ENCODE measurements at places on chromosomes 12 and 14.

DNA sequence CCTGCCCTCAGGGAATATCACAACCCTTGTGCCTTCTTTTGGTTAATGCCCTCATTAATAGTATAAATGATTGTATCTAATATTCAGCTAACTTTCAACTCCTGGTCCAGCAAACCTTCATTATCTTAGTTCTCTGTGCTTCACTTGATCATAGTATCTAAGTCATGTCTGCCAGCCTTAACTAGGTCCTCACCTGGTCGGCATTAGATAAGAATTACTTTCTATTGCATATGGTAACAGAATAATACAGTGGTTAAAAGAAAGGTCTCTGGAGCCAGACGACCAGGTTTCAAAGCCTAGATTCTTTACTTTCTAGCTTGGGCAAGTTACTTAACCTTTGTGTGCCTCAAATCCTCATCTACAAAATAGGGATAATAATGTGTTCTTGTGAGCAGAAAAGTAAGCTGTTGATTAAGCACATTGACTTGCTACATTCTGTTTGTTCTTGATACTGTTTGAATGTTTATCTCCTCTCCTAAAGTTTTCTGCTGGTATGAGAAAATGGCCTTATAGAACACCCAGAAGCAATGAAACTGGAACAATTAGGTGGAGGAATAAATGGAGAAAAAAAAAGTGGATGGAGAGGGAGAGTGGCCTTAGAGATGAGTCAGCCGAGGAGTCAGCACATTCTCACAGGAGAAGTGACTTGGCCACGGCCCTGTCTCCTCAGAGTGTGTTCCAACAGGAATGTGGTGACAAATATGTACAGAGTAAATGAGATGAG lies 176.1 kb downstream of the SLC25A21 start:
- DNase-seq: no peak

- no peak for DNase-seq
Observed at GRCh38 chr14:23861666-23862065, 91.9 kb upstream of the DHRS4 start.

DNA sequence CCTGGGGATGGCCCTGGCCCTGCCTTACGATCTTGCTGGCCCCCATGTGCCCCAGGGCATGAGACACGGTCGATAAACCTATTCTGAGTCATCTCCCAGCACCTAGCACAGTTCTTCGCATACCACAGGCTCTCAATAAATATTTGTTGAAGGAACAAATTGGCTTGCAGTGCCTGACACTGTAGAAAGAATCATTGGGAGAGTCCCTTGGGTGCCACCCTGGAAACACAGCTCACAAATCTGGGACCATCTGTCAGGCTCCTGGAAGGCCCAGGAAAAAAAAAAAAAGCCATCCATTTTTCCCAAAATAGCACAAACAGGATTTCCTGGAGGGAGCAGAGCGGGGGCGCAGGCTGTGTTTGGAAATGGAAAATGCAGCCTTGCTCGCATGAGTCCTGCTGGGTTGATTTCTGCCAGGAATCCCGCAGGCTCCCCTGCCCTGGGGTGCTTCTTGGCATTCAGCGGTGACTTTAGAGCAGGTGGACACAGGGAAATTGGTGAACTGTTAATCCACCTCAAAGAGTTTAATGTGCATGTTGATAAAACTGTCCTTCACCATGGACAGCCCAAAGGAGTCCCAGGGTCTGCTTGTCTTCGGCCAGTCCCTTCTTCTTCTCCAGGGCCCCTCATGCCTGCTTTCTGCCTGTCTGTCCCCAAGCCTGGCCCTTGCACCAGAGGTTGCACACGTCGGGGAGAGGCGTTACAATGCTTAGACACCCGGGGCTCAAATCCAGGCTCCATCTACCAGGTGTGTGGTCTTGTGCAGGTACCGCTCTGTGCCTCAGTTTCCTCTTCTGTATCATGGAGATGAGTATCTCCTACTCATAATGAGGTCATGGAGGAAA lies 106.1 kb upstream of the RFLNA start:
- DNase-seq: no peak

DNA sequence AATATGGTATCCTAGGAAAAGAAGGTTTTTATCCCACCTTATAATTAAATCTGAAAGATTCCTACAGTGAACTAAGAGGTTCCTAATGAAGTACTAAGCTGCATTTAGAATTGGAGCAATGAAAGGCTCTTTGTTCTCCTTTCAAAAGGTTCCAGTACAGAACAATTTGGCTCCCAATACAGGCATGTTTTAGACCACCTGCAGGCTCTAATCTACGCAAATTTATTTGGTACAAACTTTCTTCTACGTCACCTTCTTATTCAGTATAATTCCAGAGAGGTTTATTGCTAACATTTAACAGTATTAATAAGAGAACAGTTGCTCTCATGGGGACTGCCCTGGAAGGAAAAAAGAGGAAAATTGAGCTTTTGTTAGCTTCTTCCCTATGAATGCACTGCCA lies 37.6 kb upstream of the SLCO1C1 start:
- no peak for DNase-seq

- DNase-seq: no peak
Observed at GRCh38 chr14:103688906-103689902, 26.0 kb downstream of the XRCC3 start.

DNA sequence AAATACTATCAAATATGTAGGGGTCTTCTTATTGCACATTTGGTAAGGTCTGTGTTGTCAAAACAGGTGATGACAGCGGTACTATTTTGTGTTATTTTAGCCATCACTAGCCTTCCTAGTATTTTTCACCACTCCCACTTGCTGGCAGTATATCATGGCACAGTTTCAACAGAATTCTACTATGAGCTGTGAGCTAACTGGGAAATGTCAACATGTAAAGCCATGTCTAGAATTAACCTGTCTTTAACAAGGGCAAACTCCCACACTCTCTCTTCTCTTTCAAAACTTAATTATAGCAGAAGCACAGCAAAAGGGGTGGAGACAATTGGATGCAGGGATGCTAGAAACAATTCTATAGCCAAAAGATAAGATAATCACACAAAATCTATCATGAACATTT lies 253.4 kb downstream of the PAX9 start:
- DNase-seq: no peak

- DNase-seq: no peak
Observed at GRCh38 chr12:116545144-116545543, 14.0 kb upstream of the MAP1LC3B2 start.

- DNase-seq: no peak
Observed at GRCh38 chr14:61467296-61467695, 145.9 kb downstream of the PRKCH start.

DNA sequence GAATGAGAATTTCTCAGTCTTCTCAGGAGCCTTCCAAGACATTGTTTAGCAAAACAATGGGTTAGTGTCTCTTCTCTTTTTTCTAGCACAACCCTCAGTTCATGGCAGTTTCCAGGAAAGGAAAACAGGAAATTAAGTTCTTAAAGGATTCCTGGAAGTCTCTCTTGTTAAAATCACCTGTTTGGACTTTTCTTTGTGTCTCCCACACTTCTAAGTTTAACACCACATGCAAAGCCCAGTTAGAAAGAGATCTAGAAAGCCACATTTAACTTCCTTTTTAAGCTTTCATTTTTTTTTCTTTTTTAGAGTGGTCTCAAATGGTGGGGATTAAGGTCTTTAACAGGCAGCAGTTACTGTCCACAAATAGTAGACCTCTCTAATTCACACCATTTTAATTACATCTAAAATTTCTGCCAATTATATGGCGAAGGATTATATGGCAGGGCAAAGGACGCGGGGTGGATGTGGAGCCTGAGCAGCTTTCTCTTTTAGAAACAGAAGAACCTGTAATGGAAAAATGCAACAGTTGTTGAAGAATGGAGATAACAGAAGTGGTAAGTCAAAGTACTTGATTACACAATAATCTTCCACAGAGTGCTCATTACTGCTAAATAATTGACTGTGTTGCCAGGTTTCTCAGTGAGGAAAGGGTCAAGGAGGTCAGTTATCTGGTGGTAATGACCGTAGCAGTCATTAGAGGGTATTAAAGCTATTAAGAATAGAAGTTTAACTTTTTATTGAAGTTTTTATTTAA lies 298.6 kb downstream of the AKAP6 start:
- DNase-seq: no peak

- DNase-seq: no peak
Observed at GRCh38 chr12:64385019-64385418, 5.5 kb downstream of the C12orf56 start.

DNA sequence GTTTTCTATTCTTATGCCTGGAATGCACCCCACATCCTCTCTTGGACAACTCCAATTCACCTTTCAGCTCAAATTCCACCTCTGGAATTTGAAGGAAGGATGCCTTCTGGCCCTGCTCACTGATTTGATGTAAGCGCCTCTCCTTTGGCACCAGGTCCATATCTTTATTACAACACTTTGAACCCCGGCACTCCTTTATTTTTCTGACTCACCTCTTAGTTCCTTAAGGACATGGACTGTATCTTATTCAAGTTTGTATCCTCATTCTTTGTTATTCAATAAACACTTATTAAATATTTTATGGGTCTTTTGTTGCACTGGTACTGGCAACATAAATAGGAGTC lies 3.1 kb downstream of the GALC start:
- DNase-seq: no peak

DNA sequence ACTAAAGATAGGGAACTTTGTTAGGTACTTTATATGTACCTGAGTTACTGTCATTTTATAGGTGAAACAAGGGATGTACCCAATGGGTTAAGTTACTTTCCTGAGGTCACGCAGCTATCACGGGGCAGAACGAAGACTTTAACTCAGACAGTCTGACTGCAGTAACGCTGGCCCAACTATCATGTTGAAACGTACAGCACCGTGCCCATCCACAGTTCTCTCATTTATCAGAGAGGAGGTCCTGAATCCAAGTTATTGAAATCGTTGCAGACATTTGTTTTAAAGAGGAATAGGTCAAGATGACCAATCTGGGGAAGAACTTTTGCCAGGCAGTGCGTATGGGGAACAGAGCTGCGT lies 587 bp upstream of the C12orf75 start:
- no peak for DNase-seq

DNA sequence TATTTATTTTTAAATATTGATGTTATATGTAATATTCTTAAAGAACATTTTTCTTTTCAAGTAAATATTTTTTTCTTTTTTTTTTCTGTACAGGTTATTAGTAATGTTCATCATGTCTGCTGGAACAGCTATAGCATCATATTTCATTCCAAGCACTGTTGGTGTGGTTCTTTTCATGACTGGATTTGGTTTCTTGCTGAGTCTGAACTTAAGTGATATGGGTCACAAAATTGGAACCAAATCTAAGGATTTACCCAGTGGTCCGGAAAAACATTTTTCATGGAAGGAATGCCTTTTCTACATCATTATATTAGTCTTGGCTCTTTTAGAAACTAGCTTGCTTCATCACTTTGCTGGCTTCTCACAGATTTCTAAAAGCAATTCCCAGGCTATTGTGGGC lies 23.2 kb downstream of the PCNX4 start:
- no peak for DNase-seq

- no peak for DNase-seq
Observed at GRCh38 chr14:69376439-69376838, 21.7 kb downstream of the ERH start.

DNA sequence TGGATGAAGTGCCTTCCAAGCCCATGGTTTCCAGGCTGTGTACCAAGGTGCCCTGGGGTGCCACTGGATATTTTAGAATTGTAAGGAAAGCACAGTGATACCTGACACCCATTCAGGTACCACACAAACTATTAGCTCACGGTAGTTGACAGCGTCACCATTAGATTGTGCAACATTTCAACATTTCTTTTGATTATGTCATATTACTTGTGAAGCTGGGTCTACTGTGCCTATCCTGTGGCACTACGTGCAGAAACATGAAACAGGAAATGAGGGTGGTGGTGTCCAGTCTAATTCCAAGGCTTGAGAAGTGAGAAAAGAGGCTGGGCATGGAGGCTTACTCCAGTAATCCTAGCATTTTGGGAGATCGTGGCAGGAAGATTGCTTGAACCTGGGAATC lies 75.5 kb upstream of the CPM start:
- no peak for DNase-seq

DNA sequence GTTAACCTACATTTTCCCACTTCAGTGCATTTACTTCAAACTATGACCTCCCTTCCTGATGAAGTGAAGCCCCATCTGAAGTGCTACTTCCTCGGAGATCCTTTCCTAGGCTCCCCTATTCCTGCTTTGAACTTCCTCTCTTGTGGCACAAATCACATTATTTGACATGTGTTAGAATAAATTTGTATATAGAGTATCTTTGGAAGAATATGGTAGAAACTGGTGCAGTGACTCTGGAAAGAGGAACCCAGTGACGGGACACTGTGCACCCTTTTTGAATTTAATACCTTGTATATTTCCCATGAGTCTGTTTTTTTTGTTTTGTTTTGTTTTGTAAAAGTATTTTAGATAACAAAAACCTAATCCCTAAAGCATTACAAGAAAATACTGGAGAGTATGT lies 66.4 kb upstream of the SRSF5 start:
- no peak for DNase-seq

DNA sequence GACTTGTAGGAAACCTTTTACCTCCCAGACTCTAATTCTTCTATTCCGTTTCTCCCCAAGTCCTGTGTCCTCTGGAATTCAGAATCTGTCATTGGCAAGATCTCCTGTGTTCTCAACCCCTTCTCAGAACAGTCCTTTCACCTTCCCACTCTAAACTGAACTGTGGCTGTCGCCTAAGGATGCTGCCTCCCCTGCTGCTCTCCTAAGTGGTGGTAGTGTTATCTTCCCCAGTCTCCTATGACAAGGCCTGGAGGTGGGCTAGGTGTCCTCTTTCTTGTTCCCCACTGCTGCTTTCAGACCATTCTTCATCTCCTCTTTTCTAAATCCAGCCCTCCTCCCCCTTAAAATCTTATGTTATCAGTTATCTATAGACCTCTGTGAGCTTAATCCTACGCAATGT lies 397.4 kb downstream of the RAD51B start:
- DNase-seq: no peak

GRCh38 chr12:114697741-114698565 lies 14.0 kb upstream of the TBX3 start:
- DNase-seq: no peak

GRCh38 chr12:28104903-28105864 lies 85.1 kb upstream of the CCDC91 start:
- DNase-seq: no peak

GRCh38 chr14:61184112-61184511 lies 97.0 kb downstream of the TMEM30B start:
- DNase-seq: no peak

DNA sequence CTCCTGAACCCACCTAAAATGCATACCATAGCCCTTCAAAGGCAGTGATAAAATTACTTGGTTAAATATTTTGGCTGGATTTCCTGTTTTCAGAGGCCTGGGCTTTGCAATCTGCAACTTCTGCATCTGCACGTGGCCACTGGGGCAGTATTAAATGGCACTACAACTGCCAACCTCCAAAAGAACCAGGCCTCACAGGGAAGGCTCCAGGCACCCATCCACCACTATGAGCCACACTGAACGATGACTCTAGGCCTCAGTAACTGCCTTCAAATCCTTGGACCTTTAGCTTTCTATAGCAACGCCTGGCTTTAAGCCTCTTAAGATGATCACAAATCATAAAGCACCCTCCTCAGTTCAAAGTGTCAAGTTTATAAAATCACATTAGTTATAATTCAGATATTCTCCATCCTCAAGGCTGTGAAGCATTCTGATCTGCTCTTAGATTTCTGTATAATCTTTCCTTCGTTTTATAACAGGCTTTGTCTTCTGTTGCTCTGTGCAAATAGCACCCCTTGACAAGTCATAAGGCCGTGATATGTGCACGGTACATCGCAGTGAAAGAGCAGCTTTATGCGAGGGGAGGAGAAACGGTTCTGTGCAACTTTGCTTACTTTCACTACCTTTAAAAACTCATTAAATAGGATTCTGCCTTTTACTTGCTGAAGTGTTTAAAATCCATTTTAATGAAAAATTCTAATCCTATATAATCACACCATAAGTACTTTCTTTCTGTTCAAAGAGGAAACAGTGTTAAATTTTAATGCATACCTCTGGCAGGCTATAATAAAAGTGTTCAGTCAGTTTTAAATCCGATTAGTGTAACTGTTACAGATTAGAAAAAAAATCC lies 196.4 kb upstream of the G2E3 start:
- no peak for DNase-seq
